Nucleus accumbens (tissue), 56 donors: ENCODE measurements at places on chromosomes 5 and 9.
A peak's percentile ranks its signal among the peaks of the same experiment; 100 is the strongest.

DNA sequence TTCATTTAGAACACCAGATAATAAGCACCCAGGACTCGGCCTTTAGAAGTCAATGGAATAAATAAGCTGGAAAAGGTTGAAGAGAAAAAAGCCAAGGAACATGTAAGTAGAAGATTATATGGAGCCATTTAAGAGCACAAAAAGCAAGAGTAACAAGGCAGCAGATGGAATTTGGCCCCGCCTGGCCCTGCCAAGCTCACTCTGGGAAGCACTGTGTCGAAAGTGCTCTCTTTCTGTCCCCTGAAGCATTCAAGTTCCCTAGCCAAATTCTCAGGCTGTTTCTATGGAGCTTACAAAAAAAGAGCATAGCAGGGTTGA is 73.0 kb upstream of the GPR151 start:
- DNase-seq, result peak; percentile 7

DNA sequence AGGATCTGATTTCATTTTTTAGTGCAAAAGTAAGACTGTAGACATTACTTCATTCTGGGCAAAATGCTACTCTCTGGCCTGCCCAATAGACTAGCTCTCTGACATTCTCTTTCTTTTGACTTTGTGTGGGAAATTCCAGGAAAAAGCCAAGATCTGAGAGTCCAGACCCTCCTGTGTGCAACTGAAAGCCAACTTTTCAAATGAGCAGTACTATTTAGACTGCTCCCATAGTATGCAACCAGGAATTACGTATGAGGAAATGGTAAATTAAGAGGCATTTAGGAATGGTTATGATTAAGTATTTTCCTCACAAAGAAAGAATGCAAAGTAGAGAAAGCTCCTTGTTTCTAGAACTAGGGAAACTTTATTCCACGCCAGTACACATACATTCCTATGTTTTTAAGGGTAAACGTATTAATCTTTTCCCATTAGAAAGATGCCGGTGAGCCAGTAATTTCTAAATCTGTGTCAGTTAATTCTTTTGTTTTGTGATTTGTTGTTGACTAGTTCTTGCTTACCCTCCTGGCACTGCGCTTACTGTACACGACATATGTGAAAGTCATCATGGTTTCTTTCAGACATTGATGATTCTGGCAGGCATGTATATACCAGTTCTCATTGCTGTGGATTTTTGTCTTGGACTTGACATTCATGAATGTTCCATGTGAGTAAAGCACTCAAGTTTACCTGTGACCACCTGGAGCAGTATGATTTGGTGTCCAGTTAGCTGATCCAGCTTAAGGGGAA is 56.0 kb downstream of the AOPEP start:
- DNase-seq, result no peak

GRCh38 chr9:70145981-70146380 is 102.3 kb downstream of the MAMDC2 start:
- DNase-seq, result no peak

DNA sequence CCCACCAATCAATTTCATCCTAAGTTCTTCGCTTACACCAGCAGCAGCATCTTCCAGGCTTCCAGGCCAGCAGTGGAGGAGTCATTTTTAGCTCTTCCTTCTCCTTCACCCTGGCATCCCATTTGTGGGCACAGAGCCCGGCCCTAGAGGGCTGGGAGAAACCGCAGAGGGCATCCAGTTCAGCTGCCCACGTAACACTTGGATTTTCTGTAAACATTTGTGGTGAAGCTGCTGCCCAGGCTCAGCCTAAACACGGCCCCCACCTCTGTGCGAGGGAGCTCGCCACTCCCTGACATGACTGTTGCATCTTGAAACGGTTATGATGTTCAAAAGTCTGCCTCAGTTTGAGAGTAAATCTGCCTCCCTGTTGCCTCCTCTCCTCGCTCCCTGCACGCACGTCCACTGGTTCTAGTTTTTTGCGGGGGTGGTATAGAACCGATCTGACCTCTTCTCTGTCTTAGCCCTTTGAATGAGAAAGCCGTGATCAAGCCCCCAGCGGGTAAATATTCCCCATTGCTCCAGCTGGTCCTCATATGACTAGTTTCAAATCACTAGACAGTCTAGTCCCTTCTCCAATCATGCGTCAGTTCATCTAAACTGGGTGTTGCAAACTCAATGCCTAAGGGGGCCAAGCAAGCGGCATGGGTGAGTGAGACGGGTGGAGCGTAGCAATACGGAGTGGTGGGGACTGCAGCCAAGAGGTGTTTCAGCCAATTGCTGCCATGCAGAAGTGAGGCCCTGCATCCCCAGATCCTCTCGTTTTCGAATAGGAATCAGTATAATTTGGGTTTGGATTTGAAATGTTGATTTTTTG is 34.9 kb upstream of the N4BP3 start:
- DNase-seq, result no peak

DNA sequence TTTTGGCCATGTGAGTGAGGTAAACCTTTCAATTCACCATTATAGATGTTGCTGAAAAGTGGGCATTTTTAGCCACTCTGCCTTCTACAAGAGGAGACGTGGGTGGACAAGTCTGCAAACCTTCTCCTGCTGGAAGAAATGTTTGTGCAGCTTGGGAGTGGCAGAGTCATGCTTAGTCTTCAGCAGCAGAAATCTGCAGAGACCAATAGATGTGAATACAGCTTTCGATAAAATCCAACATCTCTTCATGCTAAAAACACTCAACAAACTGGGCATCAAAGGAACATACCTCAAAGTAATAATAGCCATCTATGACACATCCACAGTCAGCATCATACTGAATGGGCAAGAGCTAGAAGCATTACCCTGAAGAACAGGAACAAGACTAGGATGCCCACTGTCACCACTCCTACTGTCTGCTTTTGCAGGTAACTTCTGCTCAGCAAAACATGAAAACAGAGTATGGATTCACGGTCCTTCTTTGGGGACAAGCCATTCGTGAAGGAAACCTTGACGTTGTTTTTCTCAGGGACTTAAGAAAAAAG is 91.3 kb downstream of the RALGPS1 start:
- no peak for DNase-seq

GRCh38 chr5:158435161-158435616 is 576.2 kb upstream of the CLINT1 start:
- no peak for DNase-seq

DNA sequence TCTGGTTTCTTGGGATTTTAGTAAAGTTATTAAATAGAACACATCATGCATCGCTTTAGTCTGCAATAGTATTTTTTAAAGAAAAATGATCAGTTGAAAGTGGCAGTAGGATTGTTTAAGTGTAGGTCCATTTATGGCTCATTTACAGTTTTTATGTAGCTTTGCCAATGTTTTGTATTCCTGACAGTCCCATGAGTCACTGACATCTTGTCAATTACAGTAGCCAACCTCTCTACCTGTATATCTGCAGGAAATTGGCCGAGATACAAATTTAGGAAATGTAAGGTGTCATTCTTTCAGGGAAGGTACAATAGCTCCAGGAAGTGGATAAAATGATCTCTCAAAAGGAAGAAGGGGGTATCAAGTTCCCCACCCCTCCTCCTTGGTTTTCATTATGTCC is 47.7 kb upstream of the MTAP start:
- DNase-seq, result no peak

DNA sequence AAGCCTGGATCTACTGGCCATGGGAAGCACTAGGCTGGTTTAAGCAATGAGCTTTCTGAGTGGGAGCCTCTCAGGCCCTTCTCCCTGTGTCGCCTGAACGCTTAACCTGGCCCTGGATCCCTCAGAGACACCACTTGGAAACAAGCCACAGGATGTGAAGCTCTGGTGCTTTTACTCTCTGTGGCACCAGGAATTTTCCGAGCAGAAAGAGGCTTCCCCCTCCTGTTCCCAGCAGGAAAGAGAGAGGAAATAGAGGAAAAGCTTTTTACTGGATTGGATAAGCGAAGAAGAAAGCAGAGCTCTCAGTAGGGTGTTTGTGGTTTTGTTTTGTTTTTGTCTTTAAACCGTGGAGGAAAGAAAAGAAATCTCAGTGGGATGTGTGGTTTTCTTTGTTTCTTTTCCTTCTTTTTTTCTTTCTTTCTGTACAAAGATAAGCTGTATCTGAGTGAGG is 34.5 kb downstream of the COL15A1 start:
- no peak for DNase-seq

- no peak for DNase-seq
Observed at GRCh38 chr5:35884191-35884769, 27.6 kb downstream of the IL7R start.

DNA sequence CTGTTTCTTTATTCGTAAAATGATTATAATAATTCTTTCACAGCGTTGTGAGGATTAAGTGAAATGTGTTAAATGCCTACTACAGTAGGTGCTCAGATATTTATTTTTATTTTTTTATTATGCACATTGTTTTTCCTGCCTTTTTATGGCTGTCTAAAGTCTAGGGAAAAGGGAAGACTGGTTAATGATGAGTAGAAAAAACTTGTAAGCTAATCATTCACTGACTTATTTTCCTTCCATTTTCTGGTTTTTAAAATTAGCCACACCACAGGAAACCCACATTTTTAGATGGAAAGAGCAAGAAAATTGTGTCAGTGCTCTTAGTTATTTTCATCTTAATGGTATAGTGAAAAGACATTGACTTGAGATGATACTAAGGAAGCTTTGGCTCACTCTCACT is 3.9 kb upstream of the PCYOX1L start:
- DNase-seq, result no peak

DNA sequence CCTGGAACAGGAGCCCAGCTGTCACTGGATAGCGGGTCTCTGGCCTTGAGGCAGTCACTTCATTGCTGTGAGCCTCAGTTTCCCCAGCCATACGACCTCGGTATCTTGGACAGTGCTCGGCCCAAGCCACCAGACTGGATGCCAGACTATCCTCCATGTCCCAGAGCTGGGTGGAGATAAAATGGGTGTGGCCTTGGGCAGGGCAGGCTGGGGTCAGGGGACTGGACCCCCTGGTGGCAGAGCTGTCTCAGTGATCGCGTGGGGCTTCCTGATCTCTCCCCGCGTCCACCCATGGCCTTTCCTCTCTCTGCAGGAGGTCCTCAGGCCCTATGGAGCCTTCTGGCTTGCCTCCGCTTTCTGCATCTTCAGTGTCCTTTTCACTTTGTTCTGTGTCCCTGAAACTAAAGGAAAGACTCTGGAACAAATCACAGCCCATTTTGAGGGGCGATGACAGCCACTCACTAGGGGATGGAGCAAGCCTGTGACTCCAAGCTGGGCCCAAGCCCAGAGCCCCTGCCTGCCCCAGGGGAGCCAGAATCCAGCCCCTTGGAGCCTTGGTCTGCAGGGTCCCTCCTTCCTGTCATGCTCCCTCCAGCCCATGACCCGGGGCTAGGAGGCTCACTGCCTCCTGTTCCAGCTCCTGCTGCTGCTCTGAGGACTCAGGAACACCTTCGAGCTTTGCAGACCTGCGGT is 10.0 kb downstream of the SLC2A8 start:
- no peak for DNase-seq

- DNase-seq, result no peak
Observed at GRCh38 chr5:121969660-121970295, 8.0 kb downstream of the SRFBP1 start.

- no peak for DNase-seq
Observed at GRCh38 chr9:101893661-101894646, 155.5 kb upstream of the GRIN3A start.

- no peak for DNase-seq
Observed at GRCh38 chr9:110650991-110651411, 17.6 kb upstream of the MUSK start.

DNA sequence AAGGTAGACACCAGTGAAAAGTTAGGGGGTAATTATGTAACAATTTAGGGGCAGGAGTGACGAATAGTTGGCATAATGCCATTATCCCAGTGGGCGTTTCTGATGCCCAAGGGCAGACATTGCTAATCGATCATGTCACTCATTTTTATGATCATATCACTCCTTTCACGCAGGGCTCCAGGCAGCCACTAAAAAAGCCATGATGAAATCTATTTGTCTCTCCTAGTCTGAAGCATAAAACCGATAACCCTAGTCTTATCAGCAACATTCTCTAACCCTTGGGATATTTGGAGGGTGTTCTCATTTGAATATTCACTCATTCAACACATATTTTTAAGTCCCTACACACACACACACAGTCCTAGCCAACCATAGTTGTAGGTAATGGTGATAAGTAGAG is 114.9 kb downstream of the NMUR2 start:
- DNase-seq, result no peak

DNA sequence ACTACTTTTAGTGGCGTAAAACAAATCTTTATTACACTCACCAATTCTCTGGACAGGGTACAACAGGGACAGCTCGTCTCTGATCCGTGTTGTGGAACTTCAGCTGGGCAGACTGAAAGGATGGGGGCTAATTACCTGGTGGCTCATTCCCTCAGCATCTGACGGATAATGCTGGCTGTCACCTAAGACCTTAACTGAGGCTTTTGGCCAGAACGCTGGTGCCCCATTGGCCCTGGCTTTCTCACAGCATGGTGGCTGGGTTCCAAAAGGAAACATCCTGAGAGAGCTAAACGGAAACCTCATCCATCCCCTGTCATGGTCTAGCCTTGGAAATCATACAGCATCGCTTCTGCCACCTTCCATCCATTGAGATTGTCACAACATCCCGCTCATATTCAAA is 62.9 kb downstream of the RAI14 start:
- no peak for DNase-seq

DNA sequence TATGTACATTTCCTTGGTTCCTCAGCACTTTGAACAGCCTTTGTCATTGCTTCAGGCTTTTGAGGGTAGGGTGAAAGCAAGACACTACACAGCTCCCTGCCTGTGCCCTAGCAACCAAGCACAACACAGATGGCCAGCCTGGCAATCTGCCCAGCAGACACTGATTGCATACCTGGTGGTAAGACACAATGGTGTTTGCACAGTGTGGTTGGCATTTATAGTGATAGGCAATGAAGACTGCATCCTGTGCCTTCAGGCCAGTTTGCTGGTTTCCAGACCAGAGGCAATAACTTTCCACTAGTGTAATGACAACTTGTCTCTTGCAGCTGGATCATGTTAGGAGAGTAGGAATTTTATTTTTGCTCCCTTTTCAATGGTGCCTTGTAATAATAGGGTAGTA is 144.5 kb upstream of the TNC start:
- no peak for DNase-seq

GRCh38 chr9:124743686-124744348 is 27.3 kb downstream of the NR6A1 start:
- no peak for DNase-seq

DNA sequence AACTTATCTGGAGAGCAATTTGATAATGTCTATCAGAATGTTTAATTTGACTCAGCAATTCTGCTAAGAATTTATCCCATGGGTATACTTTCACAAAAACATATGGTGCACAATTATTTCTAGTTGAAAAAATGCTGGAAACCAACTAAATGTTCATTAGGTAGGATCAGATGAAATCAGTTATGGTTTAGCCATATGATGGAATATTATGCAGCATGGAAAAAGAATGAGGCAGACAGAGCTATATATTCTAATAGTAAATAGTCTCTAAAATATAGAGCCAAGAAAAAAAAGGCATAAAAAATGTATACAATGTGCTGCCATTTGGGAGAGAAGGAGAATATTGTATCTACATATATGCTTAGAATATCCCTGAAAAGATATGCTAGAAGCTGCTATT is 3.6 kb upstream of the SPATA6L start:
- DNase-seq, result no peak

DNA sequence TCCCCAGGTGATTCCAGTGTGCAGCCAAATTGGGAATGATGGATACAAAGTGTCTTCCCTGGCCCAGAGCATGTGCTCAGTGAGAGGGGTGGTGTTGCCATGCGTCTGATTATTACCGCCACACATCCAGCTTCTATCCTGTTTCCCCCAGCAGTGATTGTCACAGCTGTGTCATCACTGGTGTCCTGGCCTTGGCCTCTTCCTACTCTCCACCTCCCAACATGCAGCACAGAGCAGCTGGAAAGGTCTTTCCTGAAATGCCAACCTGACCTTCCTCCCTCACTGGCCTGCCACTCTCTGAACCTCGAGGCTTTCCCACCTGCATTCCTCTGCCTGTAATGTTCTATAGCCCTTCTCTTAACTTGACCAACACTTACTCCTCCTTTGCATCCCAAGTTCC is 60.0 kb downstream of the TMOD1 start:
- DNase-seq, result no peak
